Neural crest cell (in vitro differentiated cells): ENCODE measurements at places on chromosomes 2 and 18.

GRCh38 chr2:102632380-102633175, 13.2 kb downstream of the SLC9A2 start:
- no peak for DNase-seq

GRCh38 chr18:8584798-8585197, 24.4 kb upstream of the RAB12 start:
- DNase-seq, result no peak

GRCh38 chr2:237688081-237688480, 60.7 kb downstream of the LRRFIP1 start:
- DNase-seq, result no peak

GRCh38 chr2:217816396-217816869, 186.4 kb downstream of the TNS1 start:
- no peak for DNase-seq

- no peak for DNase-seq
Observed at GRCh38 chr2:236574000-236574399, 4.4 kb downstream of the ACKR3 start.
